ENCODE measurements at places on chromosomes 3 and 15. TPM values are rescaled to one million over a fixed set of nuclear protein-coding genes. Genes with fewer than 3 reads are reported as not detected.

NKIRAS1 gene
- 12.9 TPM for total RNA-seq

APH1B gene
- 13.9 TPM for total RNA-seq

DNA sequence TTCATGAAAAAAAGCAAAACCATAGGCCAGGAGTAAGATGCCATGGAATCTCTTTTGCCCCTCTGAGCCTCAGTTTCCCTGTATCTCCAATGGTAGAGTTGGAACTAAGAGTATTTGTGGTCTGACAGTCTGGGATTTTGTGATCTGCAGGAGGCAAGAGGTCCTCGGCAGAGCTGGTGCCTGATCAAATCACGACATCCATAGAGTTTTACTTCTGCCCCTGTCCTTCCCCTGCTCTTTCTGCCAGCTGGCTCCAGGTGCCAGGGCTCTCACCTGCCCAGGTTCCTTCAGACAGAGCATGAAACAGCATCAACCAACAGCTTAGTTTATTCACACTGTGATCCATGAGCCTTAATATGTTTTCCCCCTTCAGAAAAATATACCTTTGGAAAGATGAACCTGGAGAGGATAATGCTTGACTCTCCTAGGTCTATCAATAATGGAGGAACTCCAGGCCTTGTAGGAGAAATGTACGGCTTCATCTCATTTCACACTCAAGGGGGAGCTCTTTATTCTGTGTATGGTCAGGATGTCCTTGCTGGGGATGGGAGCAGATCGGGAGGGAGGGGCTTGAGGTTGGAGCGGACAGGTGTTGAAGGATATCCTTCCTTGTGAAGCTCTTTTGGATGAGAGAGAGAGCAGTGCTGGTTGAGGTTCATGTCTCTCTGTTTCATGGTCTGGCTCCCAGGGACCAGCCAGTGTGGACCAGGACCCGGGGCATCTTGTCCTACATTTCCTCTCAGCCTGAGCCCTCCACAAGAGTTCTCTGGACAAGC is 309.9 kb downstream of the RPLP1 start:
- no peak for DNase-seq
- H3K4me3 ChIP-seq: no peak overlapping the region
- H3K36me3 ChIP-seq: no peaks in the 10 kb centered on the region
- peaks cover 23% of the 10 kb centered on the region for H3K4me1 ChIP-seq

DNA sequence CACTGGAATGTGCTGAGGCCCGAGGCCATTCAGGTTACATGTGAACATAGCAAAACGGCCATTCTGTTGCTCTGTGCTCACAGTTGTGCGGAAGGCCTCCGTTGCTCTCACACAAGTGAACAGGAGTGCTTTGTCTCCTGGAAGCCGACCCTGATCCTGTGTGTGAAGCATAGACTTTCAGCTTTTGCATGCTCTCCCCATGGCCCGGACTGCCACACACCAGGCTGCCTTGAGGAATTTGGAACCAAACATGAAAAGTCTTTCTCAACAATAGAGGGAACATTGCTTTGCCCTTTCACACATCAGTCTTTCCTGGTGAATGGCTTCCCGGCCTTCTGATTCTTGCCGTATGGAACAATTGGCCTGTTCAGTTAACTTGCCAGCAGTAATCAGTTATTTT is 154.8 kb upstream of the LRIG1 start:
- H3K27ac ChIP-seq: no peak overlapping the region
- no peak for DNase-seq
- H3K4me3 ChIP-seq: no peak overlapping the region
- no peaks in the 10 kb centered on the region for H3K36me3 ChIP-seq

NTRK3 gene
- not detected for total RNA-seq

PPP4R2 gene
- total RNA-seq: 62.8 TPM

DLEC1 gene
- total RNA-seq: 0.24 TPM

GPR62 gene
- not detected for total RNA-seq

CFAP161 gene
- not detected for total RNA-seq

DNA sequence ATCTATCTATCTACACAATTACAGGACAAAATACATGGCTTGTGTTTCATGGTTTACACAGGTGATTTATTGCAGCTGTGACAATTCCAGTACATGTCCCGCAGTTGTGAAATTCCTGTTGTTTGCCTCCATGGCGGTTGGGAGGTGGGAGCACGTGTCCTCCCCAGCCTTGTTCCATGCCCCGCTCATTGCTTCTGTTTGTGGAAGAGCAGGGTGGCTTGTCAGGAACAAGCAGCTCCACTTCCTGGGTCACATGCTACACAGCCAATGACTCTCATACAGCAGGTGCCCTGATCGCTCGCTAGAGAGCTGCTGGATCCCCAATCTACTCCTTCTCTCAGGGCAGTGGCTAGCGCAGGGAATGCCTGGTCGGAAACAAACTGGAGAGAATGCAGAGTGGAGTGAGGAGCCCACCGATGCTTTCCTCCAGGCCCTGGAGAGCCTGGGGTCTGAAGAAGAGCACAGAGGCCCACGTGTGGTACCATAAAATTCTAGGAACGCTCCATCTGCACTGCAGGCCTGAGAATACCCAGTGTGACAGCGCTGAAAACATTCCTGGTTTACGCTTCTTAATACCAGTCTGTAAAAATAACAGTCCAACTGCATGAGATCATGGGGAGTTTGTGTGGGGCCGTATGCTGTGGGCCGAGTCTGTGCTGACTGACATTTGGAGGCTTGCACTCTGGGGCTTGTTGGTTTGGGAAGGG is 270.6 kb upstream of the RGMA start:
- H3K27me3 ChIP-seq: no peaks in the 10 kb centered on the region
- no peaks in the 10 kb centered on the region for H3K36me3 ChIP-seq
- peak overlapping the region; percentile 2 for H3K27ac ChIP-seq
- H3K4me3 ChIP-seq: no peak overlapping the region

DNA sequence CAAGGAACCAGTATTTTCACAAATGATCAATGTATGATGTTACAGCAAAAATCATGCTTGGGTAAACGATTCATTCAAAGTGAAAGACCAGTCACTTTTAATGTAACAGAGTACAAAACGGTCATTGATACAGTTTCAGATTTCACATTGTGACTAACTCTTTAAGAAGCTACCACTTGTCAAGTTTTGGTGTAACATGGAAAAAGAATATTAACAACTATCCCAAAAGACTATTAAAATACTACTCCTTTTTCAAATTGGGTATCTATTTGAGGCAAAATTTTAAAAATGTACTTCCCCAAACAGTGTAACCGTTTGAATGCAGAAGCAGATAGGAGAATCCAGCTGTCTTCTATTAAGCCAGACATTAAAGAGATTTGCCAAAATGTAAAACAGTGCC is 31.7 kb downstream of the AKAP13 start:
- H3K4me1 ChIP-seq: peaks cover 75% of the 10 kb centered on the region
- peak overlapping the region; percentile 29 for H3K4me3 ChIP-seq
- peaks cover 2% of the 10 kb centered on the region for H3K36me3 ChIP-seq
- no peaks in the 10 kb centered on the region for H3K27me3 ChIP-seq
- peak overlapping the region; percentile 66 for H3K27ac ChIP-seq

GRCh38 chr3:62406945-62407344 is 33.6 kb upstream of the FEZF2 start:
- peaks cover 44% of the 10 kb centered on the region for H3K27me3 ChIP-seq
- DNase-seq: no peak
- H3K27ac ChIP-seq: no peak overlapping the region
- H3K4me3 ChIP-seq: no peak overlapping the region
- no peaks in the 10 kb centered on the region for H3K36me3 ChIP-seq

SIDT1 gene
- not detected for total RNA-seq

DNA sequence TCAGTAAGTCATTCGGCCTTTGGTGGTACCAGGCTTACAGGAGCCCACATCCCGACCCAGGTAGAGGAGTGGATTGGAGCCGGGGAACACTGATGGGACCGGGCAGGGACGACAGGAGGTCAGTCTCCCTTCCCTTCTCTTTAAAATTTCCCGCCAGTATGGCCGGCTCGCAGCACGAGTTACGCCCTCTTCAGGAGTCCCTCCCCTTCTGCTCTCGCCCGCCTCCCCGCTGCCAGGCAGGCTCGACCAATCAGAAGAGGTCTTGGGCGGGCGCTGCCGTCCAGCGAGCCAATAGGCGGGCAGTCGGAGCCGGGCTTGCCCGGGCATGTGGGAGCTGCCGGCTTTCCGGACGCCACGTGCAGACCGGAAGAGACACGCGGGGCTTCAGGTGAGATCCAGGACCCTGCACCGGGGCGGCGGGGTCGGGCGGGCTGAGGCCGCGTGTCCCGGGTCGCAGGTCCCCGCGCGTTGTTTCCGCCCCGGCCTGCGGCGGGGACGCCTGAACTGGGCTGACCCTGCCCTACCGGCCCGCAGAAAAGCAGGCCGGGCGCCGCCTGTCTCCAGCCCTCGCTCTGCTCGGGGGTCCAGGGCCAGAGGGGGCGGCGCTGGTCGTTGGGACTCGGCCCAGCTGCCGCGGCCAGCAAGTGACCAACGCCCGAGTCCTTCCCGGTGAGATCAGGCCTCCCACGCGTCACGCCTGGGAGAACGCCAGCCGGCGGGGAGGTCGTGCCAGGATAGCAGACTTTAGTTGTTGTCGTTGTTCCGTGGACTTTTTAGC is at the start of gene AEN:
AEN (plus strand) TSS at position 346 of the 778 bp plus-strand sequence. CDS start 4,870 bp downstream, outside the sequence.
- H3K4me3 ChIP-seq: peak within 1 kb of the TSS; percentile 85
- H3K27me3 ChIP-seq: no peaks in the 10 kb centered on the region
- peaks cover 36% of the 10 kb centered on the region for H3K4me1 ChIP-seq
- no peaks in the 10 kb centered on the region for H3K36me3 ChIP-seq
- DNase-seq: peak; percentile 99
- peak within 1 kb of the TSS; percentile 84 for H3K27ac ChIP-seq

- H3K4me1 ChIP-seq: no peaks in the 10 kb centered on the region
- no peaks in the 10 kb centered on the region for H3K36me3 ChIP-seq
- no peak for DNase-seq
- H3K4me3 ChIP-seq: no peak overlapping the region
- no peak overlapping the region for H3K27ac ChIP-seq
- peaks cover 17% of the 10 kb centered on the region for H3K27me3 ChIP-seq
Observed at GRCh38 chr3:130841357-130841756, 52.5 kb upstream of the ATP2C1 start.

CCR1 gene
- not detected for total RNA-seq

- H3K4me3 ChIP-seq: no peak overlapping the region
- DNase-seq: no peak
- peaks cover 86% of the 10 kb centered on the region for H3K4me1 ChIP-seq
- H3K27me3 ChIP-seq: no peaks in the 10 kb centered on the region
Observed at GRCh38 chr3:172102883-172103310, 63.5 kb downstream of the FNDC3B start.

RUBCN gene
- total RNA-seq: 30.3 TPM

GRCh38 chr3:6449099-6449498 is 411.8 kb upstream of the GRM7 start:
- H3K4me1 ChIP-seq: no peaks in the 10 kb centered on the region
- H3K27ac ChIP-seq: no peak overlapping the region

GRCh38 chr15:70853973-70854665 is at the start of gene LARP6:
Gene LARP6 (minus strand): TSS chr15:70854157. CDS start chr15:70854088, 69 bp downstream.
- H3K27me3 ChIP-seq: no peaks in the 10 kb centered on the region
- peaks cover 76% of the 10 kb centered on the region for H3K4me1 ChIP-seq
- peak within 1 kb of the TSS; percentile 98 for H3K27ac ChIP-seq
- peaks cover 23% of the 10 kb centered on the region for H3K36me3 ChIP-seq

DNA sequence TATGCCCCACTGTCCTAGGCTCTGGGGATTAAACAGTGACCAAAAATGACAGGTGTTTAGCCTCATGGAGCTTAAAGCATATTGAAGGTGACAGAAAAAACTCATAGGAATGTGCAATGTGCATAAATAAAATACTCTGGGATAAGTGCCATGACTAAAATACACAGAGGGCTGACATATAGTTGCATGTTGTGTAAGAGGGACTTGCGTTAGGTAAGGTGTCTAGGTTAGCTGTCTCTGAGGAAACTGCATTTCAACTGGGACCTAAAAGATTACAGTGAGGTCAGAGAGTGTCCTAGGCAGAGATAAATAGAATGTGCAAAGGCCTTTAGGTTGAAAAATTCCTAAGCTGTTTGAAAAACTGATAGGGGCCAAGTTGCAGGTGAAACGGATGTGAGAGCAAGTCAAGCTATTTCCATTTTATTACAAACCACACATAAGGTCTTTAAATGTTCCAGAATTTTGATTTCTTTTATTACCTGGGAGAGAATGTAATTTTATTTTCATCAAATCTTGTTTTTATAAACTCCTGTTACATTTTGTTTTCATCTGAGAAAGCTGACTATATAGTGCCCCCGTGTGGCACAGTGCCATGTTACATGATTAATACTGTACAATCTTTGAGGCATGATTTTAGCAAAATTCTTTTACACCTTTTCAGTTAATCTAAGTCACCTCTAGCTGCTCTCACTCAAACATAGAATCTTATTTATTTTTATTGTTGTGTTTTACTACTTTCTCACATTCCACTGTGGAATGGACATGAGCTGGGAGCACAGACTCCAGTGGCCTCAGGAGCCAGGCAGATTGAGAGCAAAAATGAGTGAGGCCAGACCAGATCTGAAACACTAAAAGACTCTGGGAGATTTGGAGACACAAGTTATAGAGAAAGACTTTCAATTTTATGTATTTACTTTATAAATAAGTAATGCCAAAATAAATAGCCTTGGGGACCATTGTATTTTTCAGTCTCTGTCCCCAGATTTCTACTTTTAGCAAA is 259.6 kb upstream of the ZNF717 start:
- H3K27ac ChIP-seq: peak overlapping the region; percentile 78
- DNase-seq: no peak
- no peaks in the 10 kb centered on the region for H3K27me3 ChIP-seq
- no peaks in the 10 kb centered on the region for H3K36me3 ChIP-seq
- peaks cover 35% of the 10 kb centered on the region for H3K4me1 ChIP-seq

- no peak overlapping the region for H3K27ac ChIP-seq
- H3K4me3 ChIP-seq: no peak overlapping the region
- no peak for DNase-seq
- H3K36me3 ChIP-seq: no peaks in the 10 kb centered on the region
- H3K27me3 ChIP-seq: no peaks in the 10 kb centered on the region
- peaks cover 9% of the 10 kb centered on the region for H3K4me1 ChIP-seq
Observed at GRCh38 chr15:34213690-34214089, 3.8 kb upstream of the KATNBL1 start.

STRA6 gene
- total RNA-seq: 25.8 TPM

DNA sequence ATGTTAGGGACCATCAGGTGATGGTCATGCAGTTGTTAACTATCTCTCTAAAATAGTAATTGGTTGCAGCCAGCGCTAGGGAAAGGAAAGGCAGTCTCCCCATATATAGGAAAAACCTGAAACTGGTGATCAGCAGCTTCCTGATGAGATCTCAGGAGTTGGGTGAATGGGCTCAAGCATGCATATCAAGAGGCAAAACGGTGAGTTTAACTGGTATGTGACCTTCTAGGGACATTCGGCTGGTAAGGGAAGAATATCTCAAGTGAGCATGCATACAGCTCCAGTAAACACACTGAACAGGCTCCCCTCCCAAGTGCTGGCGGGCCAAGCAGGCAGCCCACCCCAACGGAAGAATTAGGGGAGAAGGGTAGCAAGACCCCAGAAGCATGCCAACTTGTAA is 49.3 kb upstream of the ROBO2 start:
- H3K4me3 ChIP-seq: no peak overlapping the region
- no peak overlapping the region for H3K27ac ChIP-seq
- DNase-seq: no peak
- H3K36me3 ChIP-seq: no peaks in the 10 kb centered on the region
- peaks cover 1% of the 10 kb centered on the region for H3K4me1 ChIP-seq
